Nucleus accumbens (tissue), 56 donors: ENCODE measurements at places on chromosomes 12 and 14.

DNA sequence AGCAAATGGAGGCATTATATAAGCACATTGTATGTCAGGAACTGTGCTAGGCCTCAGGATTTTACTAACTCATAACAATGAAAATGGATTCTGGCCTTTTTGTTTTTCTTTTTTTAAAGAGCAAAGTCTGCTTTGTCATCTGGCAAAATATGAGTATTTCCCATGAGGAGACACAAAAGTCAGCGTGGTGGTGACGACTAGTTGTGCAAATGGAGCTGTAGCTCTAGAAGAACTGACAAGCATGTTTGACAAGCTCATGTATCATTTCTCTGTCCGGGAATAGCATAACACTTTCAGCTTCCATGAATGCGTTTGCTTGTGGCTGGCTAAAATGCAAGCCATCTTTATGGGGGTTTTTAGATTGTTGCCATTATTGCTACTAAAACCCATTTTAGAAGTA is 127.8 kb downstream of the HELB start:
- DNase-seq: no peak

DNA sequence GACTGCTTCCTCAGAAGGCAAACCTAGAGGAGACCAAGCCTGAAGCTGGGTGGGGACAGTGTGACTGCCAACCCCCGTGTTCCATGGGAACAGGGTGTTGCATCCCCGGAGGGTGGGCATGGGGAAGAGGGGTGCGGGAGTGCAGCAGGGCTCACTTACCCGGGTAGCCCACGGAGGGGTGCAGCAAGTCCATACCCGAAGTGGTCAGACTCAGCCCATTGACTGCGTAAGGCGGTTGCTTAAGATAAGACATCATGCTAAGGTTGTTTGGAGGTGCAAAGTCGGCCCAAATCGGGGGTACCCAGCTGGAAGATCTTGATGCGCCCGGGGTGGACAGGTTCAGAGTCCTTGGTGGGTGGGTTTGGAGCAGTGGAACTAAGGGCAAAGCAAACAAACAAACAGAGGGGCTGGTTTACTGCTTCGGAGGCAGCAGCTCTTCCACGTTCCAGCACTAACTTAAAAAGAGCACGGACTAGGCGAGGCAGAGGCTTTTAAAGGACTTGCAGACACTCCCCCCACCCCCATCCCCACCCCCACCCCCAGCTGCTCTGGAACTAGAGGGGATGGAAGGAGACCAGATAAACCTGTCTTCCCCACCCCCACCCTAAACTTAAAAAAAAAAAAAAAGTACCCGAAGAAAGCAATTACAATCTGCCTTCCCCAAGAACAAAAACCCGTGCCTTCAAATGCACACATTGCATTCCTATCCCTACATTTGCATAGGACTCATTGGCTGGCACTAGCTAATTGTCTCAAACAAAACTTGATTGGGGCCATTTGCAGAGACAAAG is 4.9 kb downstream of the OTX2 start:
- DNase-seq: no peak

GRCh38 chr12:6688543-6688998 is 604 bp downstream of the ZNF384 start:
- no peak for DNase-seq

DNA sequence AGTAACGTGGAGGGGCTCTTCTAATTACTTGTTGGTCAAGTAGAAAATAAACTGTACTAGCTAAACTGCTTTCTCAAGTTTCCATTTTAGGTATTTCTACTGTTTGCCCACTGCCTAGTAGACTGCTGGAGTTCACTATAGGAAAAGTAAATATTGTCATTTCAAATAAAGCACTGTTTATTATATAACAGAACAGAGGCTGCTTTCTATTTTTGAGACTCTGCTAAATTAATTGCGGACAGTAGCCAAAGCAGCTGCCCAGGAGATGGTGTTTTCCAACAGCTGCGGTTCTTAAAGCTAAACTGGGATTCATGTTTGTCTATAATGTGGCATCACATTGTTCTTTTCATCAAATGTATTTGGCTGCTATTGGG is 15.9 kb upstream of the SIX1 start:
- DNase-seq: no peak

- DNase-seq: no peak
These were observed 14.8 kb upstream of the RIC8B start for GRCh38 chr12:106759526-106760183.

GRCh38 chr12:78418919-78419318 is 445.7 kb upstream of the SYT1 start:
- no peak for DNase-seq

DNA sequence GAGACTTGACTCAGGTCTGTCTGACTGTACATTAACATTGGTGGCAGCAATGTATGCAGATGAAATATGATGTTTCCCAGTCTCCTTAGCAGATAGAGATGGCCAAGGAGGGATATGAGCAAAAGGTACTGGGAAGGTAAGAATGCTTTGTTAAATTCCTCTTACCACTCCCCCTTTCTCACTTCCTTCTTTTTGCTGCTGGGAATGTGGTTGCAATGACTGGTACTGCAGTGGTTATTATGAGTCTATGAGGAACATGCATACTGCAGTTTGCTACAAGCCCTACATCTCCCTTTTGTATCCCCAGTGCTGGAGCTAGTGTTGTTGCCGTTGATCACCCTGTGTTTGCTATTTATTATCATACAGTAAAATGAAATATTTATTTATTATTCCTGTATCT is 35.9 kb downstream of the ALDH1L2 start:
- DNase-seq: no peak
